IMR-90 (cell line): ENCODE measurements at places on chromosomes 13 and 19. TPM values are rescaled to one million over a fixed set of nuclear protein-coding genes. Genes with fewer than 3 reads are reported as not detected.

The TEX26 gene
- not detected in 2 replicates for total RNA-seq

- no peak for DNase-seq
- no peak overlapping the region for H3K27ac ChIP-seq
- H3K27me3 ChIP-seq = no peaks in the 10 kb centered on the region
- no peak overlapping the region for H3K4me3 ChIP-seq
Observed at GRCh38 chr13:65154661-65155447, 2075.3 kb downstream of the PCDH9 start.

GRCh38 chr19:30214651-30215051 lies 157.5 kb upstream of the ZNF536 start:
- H3K4me1 ChIP-seq = no peaks in the 10 kb centered on the region
- H3K27me3 ChIP-seq = no peaks in the 10 kb centered on the region
- no peaks in the 10 kb centered on the region for H3K36me3 ChIP-seq
- no peak overlapping the region for H3K27ac ChIP-seq
- no peak for DNase-seq
- H3K4me3 ChIP-seq = no peak overlapping the region

The OLFM4 gene
- not detected in 2 replicates for total RNA-seq

The ZNF765 gene
- total RNA-seq = 18.1 and 19.2 TPM in 2 replicates
